ENCODE measurements at places on chromosomes 5 and 9.

DNA sequence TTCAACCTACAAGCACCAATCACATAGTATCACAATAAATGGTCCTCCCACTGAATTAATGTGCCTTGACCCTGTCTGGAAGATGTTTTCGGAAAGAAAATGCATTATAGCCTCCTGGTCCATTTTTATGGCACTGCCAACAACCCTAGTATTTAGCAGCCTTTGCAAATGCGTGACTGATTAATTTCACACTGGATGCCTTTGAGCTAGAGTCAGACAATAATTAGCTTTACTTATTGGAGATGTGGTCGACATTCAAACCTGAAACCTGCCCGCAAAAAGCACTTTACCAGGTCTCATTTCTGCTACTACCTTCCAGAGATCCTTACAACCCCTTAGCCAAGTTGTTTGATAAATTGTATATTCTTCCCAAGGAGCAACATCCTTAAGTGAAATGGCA lies 119.3 kb upstream of the DPYSL3 start:
- DNase-seq, result no peak

- DNase-seq, result no peak
Observed at GRCh38 chr5:57007344-57007743, 55.4 kb upstream of the MIER3 start.

- DNase-seq, result no peak
Observed at GRCh38 chr9:36187414-36187813, 3.3 kb upstream of the CLTA start.

DNA sequence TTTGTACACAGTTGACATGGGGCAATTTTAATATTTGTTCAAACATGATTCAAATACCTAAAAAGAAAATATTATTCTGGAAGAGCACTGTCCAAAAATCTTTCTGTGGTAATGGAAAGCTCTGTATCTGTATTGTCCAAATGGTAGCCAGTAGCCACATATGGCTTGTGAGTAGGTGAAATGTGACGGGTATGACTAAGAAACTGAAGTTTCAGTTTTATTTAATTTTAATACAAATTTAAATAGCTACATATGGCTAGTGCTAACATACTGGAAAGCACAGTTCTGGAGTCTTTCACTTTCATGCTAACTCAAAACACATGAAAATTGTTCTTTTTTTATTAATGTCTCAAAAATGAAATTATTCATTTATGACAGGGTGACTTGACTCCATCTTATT lies 132.6 kb downstream of the PLK2 start:
- no peak for DNase-seq

GRCh38 chr9:134436379-134436762 lies 110.1 kb downstream of the RXRA start:
- DNase-seq, result no peak
